ENCODE measurements at places on chromosomes 1 and 21.

- no peak for DNase-seq
Measured at GRCh38 chr1:89844860-89845259, 24.0 kb downstream of the LRRC8D start.

DNA sequence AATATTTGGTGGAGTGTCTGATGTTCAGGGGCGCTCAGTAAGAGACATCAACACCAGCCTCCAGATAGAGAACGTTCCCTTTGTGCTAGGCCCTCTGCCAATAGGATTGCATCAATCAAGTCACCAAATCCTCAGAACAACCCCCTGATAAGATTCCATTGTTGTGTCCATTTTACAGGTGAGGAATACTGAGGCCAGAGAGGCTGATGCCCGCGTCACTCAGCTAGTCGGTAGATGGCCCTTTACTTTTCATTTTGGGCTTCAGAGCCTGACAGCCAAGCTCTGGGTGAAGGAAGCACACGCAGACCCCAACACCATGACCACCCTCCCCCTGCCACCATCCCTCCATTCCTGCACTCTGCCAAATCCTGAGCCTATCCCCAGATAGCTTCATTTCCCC, 406.2 kb downstream of the PTPRU start:
- no peak for DNase-seq

GRCh38 chr1:42946120-42946898, 12.4 kb downstream of the SLC2A1 start:
- no peak for DNase-seq

- no peak for DNase-seq
Measured at GRCh38 chr21:26835027-26835713, 10.0 kb downstream of the ADAMTS1 start.

DNA sequence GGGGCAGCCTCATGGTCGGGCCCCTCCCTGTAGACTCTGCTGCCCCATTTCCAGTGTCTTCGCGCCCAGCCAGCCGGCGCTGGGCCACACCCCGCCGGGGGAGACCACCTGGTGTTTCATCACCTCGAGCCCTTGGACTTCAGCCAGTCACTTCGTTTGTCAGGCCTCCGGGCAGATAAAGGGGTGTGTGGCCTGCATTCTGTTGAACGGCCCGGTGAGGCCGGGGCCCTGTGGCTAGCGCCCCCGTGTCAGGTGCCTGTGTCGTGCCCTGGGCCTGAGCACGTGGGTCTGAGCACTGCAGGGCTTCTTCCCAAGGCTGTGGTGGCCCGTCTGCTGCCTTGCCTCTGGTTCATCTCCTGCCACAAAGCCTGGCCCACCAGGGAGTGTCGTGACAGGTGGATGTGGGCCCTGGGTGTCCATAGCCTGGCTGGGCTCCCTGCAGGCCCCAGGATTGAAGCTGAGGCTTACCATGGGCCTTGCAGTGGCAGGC, 65.2 kb upstream of the DIP2A start:
- DNase-seq: no peak

GRCh38 chr1:54114001-54114400, 38.8 kb downstream of the CDCP2 start:
- DNase-seq: no peak

DNA sequence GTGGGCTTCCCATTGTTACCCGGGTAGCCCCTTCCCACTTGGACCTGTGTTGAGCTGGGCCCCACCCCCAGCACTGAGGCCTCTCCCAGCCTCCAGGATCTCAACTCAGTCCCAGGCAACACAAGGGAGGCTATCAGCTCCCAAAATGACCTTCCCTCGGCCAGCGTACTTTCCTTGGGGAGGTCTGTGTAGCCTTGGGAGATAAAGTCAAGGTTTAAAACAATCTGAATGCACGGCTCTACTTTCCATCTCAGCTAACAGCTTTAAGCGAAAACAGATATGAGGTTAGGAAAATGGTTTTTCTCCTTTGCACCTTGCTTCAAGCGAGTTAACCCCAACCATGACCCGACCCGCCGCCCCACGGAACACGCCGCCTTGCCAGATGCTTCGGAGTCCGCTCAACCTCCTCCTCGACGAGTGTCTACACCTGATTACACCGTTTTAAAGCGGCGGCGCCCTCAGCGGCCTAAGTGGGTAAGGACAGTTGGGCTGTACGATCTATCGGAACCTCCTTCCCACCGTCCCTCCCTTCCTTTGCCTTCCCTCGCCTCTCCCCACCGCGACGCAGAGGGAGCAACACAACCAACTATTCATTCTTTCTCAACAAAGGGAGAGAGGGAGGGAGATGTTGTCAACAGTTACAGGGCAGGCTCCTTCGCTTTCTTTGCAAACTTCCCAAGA, 1.1 kb downstream of the BCAR3 start:
- DNase-seq: peak; percentile 31

- DNase-seq: no peak
Measured at GRCh38 chr1:98104289-98104688, 183.5 kb upstream of the DPYD start.

DNA sequence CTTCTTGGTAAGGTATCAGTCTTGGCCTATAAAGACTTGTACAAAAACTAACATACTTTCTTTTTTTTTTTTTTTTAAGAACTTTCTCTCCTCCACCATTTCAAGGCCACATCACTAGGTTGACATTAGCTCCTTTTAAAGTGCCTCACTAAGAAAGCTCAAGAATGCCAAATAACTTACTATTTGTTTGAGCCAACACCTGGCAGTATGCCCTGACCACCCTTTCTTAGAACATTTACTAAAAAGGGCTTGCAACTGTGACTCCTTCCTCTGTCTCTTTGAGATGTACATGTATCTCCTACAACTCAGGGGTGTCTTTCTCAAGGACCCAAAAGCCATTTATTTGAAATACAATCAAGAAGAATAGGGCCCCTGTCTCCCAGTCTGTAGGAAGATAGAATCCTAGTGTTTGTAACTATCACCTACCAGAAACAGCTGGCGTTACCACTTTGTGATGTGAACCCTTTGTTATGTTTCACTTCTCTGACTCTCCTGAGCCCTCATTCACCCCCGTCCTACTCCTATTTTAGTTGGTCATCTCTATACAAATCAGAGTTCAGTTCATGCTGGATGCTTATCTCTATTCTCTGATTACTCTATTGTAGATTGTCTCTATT, 12.2 kb upstream of the SAMD13 start:
- DNase-seq: no peak

GRCh38 chr1:24673341-24673740, 30.2 kb downstream of the SRRM1 start:
- DNase-seq: no peak

Measured in NCI-H524 treated with DMSO at 0.1 percent for 48 hours (cell line).